NCI-H460 (cell line): ENCODE measurements at places on chromosomes 5 and 9. TPM values are rescaled to one million over a fixed set of nuclear protein-coding genes. Genes with fewer than 3 reads are reported as not detected.

GRCh38 chr5:180137401-180138213, 66.0 kb upstream of the RNF130 start:
- no peak for DNase-seq

DNA sequence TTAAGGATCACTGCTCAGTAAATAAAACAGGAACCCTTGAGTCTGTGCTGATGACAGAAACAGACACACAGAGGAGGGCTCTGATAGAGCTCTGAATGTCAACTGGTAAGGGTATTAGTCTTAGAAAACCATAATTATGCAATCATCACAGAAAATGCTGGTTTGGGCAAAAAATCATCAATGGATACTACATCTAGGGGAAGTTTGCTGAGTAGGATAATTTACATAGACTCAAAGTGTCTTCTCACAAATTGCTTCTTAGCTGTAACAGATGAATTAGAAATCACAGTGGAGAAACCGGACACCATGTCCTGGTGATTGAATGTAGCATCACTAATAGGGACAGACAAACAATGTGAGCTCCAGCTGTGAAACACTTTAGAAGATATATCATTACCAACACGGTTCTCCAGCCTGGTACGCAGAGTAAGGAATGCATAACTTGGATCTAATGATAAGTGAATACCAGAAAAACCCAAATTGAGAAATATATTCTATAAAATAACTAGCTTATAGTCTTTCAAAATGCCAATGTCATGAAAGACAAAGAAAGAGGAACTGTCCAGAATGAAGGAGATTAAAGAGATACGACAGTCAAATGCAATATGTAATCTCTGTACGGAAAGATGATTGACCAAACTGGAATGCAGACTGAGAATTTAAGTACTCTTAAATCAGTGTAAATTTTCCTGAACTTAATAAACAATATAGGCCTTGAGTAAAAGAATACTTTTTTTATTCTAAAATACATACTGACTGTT, 17.3 kb downstream of the CHD1 start:
- DNase-seq: no peak

DNA sequence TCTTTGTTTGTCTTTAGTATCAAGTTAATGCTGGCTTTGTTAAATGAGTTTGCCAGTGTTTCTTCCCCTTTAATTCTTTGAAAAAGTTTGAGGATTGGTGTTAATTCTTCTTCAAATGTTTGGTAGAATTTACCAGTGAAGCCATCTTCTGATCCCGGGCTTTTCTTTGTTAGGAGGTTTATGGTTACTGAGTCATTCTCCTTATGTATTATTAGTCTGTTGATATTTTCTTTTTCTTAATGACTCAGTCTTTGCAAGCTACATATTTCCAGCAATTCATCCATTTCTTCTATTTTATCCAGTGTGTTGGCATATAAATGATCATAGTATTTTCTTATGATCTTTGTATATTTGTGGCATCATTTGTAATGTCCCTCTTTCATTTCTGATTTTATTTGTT, 74.5 kb upstream of the SPINK5 start:
- no peak for DNase-seq

DNA sequence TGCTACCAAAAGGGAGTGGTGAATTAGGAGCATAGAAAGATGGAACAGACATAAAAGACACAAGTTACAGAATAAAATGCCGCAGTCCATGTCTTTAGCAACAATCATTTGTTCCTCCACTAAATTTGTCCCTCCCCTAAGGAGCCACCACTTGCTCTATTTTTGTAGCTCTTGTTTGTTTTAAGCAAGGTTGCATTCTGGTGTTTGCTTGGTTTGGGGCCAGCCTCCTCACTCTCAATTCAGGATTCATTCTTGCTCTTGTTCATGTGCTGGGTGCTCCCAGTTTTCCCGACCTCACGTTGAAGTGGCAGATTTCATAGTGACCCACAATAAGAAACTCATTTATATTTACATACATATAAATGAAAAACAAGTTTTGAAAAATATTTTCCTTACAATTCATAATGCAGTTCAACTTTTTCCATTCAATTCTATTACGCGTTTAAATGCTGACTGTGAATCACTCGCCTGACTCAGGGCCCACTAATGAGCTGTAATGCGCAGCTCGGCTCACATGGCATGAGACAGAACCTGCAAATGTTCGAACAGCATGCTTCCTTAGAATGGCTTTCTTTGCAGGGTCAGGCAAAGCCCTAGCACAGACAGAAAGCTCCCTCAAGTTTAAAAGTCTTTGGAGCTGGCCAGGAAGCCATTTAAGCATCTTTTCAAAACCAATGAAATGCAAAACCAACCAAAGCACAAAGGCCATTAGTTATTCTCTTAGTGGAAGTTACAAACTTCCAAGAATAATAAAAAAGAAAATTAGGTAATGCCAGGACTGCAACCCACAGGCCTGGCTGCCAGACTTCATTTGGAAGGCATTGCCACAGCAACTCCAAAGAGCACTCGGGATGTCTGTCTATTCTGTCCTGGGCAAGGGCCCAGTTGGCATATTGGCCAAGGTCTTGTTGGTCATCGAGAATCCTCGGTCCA, 41.7 kb downstream of the RETREG1 start:
- peak; percentile 26 for DNase-seq

DNA sequence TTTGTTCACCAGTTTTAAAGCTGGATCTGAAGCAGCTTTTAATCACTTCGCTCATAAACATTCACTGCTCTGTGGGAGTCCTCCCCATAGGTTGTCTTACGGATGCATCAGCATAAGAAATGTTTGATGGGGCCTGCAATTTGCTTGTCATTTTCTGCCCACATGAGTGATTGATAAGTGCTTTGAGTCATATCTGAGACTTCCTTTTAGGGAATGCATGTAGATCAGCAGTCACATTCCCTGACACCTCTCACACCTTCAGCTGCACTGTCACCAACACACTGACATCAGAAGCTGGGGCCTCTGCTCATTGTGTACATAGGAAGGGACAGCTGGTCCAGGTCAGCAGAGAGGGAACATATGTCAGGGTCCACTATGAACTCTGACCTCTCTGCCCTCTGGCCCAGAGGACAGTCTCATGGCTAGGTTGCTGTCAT, 84.1 kb upstream of the SPATA31D4 start:
- no peak for DNase-seq

DNA sequence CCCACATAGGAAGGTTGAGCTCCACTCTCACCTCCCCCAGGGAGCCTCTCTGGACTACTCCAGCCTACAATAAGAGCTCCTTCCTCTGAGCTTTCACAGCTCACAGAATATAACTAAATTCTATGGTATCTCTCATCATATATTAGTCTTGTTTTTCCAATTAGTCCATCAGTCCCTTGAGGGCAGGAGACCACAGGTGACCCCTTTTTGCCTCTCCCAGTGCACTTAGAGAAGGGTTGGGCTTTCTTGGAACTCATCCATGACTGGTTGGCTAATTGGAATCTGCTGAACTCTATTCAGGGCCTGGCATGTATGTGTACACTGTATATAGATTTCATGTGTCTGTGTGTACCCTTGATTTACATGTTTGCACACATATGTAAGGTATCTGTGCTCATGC, 50.4 kb upstream of the ARAP3 start:
- DNase-seq: no peak

DNA sequence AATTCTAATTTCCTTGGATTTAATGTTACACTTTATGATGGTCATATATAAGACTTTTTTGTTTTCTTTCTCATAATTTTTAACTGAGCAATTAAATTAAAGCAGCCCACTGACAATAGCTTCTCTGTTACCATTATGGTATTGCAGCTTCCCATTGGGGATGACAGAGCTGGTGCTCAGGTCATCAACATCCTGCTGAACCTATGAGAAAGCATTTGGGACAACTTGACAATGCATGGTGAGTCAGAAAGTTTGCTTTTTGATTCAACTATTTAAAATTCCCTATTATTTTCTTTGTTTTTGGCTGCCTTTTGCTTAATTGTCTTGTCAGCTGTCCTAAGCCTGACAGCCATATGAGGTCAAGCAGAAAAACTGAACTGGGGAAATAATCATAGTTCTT, 487.4 kb upstream of the RIOK2 start:
- DNase-seq: no peak

- DNase-seq: no peak
Measured at GRCh38 chr9:99071313-99072039, 33.4 kb upstream of the TGFBR1 start.

GRCh38 chr5:92801911-92802310, 779.1 kb downstream of the NR2F1-AS1 start:
- no peak for DNase-seq

DNA sequence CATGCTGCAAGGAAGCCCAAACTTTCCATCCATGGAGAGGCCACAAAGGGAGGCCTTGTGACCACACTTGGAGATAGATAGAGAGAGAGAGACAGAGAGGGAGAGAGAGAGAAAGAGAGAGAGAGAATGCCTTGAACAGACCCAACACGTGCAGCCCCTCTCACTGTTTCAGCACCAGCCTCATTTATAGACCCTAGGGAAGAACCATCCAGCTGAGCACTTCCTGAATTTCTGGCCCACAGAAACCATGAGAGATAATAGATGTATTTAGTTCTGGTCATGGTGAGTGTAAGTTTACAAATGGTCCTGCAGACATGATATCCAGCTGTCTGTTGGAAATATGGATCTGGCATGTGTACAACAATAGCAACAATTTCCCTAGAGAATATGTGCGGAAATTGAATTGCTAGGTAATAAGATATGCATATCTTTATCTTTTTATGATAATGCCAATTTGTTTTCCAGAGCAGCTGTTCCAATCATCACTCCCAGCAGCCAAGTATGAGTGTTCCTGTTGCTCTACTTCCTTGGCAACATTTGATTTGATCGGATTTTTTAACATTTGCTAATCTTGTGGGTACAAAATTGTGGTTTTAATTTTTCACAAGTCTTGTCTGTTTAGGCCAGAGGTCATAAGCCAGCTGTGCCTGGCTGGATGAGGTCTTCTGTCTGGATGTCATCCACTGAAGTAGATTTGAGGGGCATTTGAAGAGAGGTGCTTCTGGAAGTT, 217.3 kb upstream of the IL12B start:
- DNase-seq: no peak

DNA sequence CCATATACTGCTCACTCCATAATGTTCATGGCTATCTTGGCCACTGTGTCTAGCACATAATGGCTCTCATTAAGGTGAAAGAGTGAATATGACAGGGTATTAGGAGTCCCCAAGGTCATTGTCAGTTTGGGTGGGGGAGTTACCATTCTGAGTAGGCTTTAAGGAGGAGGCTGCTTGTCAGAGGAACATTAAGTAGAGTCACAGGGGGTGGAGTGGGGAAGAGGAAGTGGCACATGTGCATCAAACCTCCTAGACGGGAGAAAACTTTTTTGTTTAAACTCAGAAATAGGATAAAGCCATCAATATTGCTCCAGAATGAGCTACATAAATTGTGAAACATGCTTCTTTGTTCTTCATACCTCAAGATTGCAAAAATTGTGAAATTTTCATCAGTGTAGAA, 45.5 kb downstream of the DAB2IP start:
- no peak for DNase-seq

DNA sequence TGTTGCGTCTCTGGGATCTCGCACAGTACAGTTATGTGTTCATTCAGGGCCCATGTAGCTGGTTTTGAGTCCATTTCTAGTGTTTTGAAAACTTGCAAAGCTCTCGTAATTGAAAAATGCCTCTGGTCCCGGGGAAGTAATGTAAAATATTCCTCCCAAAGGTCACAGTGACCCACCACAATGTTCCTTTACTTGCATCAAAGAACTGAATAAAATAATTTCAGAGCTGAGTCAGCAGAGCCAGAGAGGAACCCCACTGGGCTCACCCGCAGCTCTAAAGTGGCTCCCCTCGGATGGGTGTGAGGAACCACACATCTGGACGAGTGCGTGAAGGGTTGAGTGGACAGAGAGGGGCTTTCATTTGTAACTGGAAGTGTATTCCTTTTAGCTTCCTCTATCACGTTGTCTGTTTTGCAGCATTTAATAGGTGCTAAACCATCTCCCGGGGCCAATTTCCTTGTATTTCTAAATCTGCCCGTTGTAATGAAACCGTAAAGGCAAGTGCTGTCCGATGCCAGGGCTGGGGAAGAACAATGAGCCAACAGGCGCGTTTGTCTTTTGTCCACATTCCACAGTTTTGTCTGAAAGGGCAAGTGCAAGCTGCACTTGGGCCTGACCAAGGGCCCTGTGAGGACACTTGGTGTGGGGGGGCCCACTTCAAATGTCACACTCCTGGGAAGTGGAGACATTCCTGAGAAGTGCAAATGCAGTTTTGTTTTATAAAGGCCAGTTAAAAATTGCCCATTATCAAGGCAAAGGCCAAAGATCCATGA, 29.9 kb downstream of the COL5A1 start:
- no peak for DNase-seq

DNA sequence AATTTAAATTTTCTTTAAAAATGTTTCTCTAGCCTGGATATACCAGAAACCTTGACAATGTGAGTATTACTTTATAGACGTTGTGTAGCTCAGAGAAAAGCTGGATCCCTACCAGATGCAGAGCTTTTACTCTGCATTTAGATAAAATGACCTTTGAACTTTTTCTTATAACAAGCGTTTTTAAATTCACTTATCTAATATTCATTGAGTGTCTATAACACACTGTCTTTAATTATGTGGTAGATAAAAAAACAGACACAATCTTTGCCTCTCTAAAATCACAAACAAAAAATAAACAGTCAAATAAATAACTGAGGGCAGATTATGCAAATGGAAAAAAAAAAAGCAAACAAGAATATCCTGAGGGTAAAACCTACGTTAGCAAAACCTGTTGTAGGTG, 773.6 kb downstream of the CDH12 start:
- no peak for DNase-seq

DNA sequence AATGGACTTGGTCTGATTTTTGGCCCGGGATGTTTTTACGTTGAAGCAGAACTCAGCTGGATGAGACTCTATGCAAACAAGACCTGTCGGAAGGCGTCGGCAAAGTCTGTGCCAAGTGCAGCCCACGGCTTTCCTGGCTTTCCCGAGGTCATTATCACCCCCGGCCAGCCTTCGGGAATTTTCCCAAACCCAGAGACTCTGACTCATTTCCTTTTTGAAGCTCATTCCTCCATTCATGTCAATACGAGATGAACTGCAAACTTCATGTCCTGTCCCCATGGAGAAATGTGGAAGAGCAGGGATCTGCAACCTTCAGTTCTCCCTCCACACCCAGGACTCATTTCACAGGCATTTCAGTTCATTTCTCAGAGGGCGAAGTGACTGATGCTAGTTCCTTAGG, 95.3 kb downstream of the IRX2 start:
- no peak for DNase-seq

Gene CEL
- total RNA-seq: 0.26 and 0.35 TPM in 2 replicates

Gene CCDC187
- 0.05 and 0.09 TPM in 2 replicates for total RNA-seq

Gene INSL4
- total RNA-seq: 3.3 and 4.6 TPM in 2 replicates

Gene TRMT10B
- total RNA-seq: 3.9 and 4.5 TPM in 2 replicates

Gene KLF4
- total RNA-seq: 95.9 and 100 TPM in 2 replicates

Gene ENTR1
- 107 and 110 TPM in 2 replicates for total RNA-seq

Gene CDC14B
- total RNA-seq: 16.0 and 17.2 TPM in 2 replicates
